ENCODE measurements at places on chromosomes 16 and 17. TPM values are rescaled to one million over a fixed set of nuclear protein-coding genes. Genes with fewer than 3 reads are reported as not detected.

- DNase-seq: no peak
Measured at GRCh38 chr17:2690165-2691068, 21.1 kb downstream of the CLUH start.

- no peak for DNase-seq
Measured at GRCh38 chr17:41959030-41959335, 7.6 kb upstream of the CNP start.

Gene KRT24
- total RNA-seq: not detected

DNA sequence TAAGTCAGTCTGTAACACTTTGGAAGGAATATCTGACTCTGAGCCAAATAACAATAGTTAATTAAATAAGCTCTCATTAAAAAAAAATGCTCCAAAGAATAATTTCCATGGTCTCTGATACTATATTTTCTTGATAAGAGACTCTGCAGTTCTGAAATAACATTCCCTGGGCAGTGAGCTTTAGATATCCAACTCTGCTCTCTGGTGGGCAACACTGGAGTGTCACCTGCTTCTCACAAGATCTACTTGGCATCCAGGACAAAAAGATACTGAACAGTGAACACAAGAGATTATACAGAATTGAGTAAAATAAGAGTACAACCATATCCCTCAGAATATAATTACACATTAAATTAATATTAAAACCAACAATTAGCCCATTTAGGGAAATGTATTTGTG lies 13.7 kb downstream of the BLMH start:
- peak; percentile 62 for DNase-seq

DNA sequence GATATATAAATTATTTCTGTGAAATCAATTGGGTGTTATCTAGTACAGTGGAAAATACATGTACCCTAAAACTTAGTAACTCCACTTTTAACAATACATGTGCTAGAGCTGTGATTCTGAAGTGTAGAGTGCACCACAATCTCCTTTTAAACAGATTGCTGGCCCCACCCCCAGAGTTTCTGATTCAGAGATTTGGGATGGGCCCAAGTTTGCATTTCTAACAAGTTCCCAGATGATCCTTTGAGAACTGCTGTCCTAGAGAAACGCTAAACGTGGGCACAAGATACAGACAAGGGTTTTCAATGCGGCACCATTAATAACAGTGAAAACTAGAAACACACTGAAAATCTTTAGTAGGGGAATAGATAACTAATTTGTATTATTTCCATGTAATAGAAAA lies 49.2 kb downstream of the NXPH3 start:
- DNase-seq: peak; percentile 85

DNA sequence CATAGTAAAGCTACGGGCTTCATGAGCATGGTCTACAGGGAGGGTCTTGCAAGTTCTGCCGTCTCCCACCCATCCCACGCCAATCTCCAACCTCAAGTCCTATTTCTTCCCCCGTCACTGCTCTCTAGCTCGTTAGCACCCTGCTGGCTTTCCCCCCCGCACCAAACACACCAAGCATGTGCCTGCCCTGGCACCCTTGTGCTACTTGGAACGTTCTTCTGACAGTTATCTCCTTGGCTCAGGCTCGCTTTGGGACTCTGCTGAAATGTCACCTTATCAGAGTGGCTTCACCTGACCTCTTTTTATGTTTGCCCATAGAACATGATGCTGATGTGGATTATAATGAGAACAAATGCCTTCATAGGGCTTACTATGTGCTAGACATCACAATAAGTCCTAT lies 21.9 kb downstream of the GLYR1 start:
- no peak for DNase-seq

DNA sequence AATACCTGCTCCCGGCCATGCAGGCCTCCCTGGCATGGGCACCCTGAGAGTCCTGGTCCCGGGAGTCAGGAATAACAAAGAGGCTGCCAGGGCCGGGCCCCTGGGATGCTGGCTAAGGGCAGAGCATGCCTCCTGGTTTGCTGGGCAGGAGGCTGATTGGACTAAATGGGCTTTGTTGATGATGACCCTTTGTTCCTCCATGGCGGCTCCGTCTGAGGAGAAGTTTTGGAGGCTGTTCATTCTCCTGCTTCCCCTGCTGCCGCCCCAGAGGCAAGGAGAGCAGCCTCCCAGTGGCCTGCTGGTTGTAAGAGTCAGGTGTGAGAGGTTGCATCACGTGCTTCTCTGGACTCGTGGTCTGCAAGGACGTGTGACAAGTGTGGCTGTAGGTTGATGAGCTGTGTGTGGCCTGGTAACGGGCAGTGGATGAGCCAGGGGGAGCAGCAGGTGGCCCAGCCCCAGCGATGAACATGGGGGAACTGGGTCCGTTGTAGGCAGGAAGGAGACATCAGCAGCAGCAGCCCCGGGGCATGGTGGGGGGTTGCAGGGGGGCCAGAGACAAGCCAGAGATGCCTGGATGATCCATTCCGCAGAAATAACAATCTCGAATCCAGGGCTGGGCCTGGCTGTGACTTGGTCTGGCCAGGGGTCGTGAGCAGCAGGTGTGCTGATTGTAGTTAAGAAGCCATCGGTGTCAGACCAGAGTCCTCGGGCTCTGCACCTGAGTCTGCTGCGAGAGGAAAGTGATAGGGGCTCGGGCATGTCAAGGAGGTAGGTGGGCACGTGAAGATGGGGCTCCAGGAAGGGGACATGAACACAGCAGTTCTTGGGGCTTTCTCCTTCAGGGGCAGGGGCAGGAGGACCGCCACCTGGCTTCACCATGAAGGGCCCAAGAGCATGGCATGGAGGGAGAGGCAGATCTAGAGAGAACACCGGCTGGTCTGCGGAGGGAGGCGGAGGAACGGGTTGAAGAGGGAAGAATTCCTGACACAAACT lies 101.4 kb downstream of the TNFRSF13B start:
- DNase-seq: no peak

Gene C17orf100
- 0.63 TPM for total RNA-seq

GRCh38 chr17:7328009-7328408 lies 1.1 kb downstream of the NEURL4 start:
- DNase-seq: no peak

- DNase-seq: peak; percentile 88
Measured at GRCh38 chr17:6753006-6753445, 2.8 kb upstream of the XAF1 start.

Gene RSKR
- total RNA-seq: 6.8 TPM

- DNase-seq: no peak
Measured at GRCh38 chr17:82113422-82113821, 15.4 kb upstream of the FASN start.

Gene GP1BA
- total RNA-seq: not detected

DNA sequence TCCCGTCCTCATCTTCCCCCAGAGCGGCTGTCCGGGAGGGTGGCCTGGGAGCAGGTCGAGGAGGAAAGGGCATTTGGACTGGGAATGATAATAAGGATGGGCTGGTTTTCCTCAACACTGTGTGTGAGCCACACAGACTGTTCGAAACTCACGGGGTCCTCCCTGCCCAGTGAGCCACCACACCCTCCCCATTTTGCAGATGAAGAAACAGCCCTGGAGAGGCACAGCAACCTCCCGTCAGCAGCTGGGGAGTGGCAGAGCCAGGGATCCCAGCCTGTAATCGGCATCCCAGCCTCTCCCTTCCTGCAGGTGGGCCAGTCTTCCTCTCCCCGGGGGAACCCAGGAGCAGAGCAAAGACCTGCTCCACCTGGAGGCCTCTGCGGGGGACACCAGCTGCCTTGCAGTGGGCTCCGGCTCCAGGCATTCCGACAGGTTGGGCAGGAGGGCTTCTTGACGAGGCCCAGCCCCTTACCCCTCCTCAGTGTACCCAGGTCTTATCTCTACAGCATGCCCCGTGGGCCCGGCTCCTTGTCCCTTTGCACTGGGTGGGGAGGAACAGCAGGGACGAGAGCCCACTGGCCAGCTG lies 23.8 kb downstream of the ENGASE start:
- no peak for DNase-seq

DNA sequence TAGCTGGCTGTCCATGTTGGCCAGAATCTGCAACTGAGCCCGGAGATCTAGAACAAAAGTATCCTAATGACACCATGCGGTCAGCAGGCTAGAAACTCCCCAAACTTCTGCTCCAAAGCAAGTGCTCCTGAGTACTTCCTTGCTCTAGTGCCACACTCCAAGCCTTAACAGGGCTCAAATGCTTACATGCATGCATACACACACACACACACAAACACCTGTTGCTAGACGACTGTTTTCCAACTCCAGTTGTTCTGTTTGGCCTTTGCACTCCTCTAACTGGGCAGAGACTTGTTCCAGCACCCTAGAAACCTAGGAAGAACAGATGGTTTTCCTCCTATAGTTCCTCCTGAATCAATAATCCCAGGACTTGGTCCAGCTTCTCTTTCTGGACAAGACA lies 7.7 kb upstream of the ALDOC start:
- no peak for DNase-seq

DNA sequence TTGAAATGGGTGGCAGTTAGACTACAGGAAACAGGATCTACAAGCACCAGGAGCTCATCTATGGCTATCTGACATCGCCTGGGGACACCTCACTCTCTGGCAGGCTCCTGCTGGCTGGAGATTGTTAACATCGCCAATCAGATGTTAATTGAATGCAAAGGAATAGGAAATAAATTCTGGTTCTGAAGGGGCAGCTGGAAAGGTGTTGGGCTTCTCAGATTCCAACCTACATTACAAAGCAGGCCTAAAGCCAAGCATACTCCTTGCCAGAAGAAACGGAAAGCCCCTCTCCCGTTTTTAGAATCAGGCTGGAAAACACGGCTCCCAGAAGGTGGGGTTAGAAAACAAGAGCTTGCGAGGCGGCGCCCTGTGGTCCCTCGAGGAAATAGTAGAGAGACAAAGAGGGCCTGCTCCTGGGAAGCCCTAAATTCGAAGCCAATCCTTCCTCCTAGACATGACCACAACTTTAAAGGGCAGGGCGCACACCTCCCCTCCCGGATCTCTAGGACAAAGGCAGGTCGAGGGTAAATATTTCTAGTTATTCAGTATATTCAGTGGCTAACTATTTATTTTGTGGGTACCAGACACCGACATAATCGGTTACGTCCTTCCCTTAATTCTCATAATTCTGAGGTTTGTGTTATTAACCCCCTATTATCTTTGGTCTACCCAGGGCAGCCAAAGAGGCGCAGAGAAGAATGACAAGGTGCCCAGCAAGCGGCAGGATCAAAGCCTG lies 763 bp upstream of the TOM1L1 start:
- DNase-seq: no peak

Gene ASPHD1
- 18.7 TPM for total RNA-seq

Gene GRIN2A
- total RNA-seq: not detected

DNA sequence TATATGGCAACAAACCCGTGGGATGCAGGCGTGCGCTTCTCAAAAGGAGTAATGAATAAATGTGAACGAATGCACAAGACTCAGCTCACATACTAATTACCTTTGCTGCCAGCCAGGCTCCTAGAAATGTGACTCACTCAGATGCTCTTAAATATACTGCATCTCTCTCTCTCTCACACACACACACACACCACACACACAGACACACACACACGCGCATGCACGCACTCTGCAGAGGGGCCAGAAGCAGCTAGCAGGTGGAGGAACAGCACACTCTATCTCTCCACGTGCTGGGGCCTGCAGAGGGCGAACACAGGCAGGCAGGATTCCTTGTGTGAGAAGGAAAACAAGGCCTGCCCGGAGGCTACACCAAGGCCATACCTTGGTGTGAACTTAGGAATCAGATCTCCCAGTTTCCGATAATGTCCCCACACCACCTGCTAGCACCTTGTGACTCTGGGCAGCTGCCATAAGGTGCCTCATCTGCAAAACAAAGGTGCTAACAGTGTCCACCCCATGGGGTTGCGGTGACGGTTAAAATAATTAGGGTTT lies 5.3 kb downstream of the GPRC5B start:
- DNase-seq: peak; percentile 21

- DNase-seq: peak; percentile 94
Measured at GRCh38 chr17:15263206-15263579, 1.9 kb downstream of the PMP22 start.

DNA sequence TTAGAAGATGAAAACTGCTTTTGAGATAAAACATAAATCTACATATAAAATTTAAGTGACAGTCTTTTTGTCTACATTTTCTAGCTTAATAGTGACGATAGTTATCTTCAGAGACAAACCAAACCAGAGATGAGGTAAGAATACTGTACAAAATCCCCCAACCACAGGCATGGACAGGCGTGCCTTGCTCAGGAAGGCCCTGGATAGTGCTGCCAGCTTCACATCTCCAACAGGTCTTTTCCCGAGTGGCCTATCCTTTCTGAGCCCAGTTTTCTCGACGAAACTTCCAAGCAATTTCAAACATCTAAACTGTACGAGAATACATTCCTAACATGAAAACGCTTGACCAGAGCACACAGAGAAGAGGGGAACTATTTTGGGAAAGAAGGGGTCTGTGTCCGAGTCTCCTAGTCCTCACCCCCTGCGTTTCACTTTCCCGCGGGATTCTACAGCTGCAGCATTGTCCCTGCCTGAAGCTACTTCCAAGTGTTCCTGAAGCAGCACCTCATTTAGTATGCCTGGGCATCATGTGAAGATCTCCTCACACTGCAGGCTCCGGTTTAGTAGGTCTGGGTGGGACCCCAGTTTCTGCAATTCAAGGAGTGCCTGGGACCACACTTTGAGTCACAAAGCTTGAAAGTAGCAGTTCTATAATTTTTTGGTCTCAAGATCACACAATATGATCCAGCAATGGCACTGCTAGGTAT lies 37.8 kb downstream of the GNA13 start:
- peak; percentile 20 for DNase-seq

Gene SMURF2
- 157 TPM for total RNA-seq

- DNase-seq: peak; percentile 22
Measured at GRCh38 chr17:39143552-39144093, 7.8 kb downstream of the PLXDC1 start.

GRCh38 chr17:16909472-16910246 lies 62.3 kb downstream of the TNFRSF13B start:
- no peak for DNase-seq

Gene ZNF646
- 12.8 TPM for total RNA-seq

GRCh38 chr16:81585785-81586184 lies 141.2 kb downstream of the CMIP start:
- no peak for DNase-seq

DNA sequence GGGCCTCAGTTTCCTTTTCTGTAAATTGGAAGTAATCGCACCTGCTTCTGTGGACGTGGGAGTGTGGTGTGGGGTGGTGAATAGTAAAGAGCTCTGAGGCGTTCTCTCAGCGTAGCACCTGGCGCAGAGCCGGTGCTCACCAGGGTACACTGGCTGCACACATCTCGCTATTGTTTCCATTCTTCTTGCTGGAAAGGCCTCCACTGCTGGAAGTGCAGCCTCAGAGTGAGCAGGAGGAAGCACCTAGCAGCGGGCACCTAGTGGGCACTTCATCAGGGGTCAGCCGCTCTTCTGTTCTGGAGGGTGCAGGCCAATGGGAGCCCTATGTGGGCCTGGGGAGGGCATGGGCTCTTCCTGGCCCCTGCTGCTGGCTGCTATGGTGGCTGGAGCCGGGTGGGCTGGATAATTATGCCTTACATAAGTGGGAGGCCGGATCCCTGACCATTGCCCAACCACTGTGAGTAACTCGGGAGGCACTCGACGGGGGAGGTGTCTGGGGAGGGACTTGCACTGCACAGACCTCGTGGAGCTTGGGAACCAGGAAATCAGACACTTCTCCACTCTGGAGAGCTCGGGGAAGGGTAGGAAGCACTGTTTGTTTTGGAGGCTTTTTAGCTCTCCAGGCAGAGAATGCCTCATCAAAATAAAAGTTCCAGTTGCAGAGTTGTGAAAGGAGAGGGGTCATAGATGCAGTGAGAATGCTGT lies 1.7 kb downstream of the MAP2K3 start:
- DNase-seq: peak; percentile 99

Data from GM23248 (cell line).